ENCODE measurements at places on chromosomes 4 and X.

DNA sequence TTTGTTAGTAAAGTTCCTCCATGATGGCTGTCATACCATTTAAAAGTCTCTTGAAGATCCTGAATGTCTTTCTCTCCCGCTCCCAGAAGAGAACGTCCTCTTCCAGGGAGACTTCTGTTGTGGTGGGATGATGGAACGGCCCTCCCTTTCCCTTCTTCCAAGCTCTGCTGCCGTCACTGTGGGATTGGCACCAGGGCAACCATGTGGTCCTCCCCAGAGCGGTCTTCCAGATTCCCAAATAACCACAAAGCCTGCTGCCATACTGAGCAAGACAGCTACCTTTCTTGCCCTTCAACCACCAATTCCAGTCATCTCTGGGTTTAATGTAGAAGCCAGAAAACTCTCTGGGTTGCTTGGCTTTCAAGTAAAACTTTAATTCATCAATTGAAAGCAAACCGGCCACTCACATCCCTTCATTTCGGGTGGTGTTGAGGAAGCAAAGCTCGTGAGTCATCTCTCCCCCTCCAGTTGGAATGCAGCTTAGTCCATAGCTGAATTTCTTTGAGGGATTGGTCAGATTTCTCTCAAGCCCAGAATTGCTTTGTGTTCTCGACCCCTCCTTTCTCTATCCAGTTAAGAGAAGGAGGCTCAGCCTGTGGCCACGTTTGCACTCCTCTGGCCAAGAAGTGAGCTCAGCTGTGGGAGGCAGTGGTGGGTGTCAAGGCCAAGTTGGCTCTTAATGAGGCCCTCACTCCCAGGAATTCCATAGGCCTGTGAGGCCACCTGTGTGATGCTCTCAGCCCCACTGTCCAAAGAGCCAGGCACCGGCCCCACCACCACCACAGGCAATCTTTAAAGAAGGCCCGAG lies 36.9 kb downstream of the FHDC1 start:
- DNase-seq = peak; percentile 92

DNA sequence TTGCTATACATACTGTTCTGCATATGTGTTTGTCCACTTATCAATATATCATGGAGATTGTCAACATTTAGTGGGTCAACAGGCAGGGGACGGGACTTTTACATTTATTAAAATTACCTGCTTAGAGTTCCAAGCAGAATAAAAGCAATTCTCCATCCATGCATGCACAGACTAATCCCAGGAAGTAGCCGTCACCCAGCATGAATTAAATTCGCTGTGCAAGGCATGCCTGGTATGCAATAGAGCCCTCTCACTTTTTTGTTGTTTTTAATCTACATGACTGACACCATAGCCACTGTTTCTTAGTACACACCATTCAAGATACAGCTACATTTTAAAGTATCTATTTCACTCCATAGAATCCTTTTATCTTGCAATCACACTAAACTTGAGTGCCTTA lies 108.9 kb downstream of the USP46 start:
- DNase-seq = no peak

DNA sequence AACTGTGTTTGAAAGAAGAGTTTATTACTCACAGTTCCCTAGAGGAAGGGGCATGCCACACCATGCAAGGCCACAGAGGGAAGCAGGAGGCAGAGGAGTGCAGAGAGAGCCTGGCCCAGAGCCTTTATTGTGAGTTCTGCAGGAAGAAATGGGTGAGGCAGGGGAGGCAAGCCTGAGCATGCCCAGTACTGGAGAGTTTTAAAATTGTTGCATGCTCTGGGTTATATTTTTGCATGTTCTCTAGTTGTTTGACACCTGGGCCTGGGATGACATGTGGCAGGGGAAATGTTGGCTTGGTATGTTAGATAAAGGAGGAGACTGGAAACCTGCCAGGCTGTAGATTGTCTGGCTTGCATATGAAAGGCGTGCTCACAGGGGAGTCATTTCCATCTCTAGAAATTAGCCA lies 19.7 kb upstream of the CRMP1 start:
- no peak for DNase-seq

- no peak for DNase-seq
Measured at GRCh38 chrX:99914635-99915034, 495.4 kb downstream of the PCDH19 start.

GRCh38 chrX:47796433-47796906 lies 40.2 kb upstream of the ZNF81 start:
- DNase-seq = peak; percentile 84

DNA sequence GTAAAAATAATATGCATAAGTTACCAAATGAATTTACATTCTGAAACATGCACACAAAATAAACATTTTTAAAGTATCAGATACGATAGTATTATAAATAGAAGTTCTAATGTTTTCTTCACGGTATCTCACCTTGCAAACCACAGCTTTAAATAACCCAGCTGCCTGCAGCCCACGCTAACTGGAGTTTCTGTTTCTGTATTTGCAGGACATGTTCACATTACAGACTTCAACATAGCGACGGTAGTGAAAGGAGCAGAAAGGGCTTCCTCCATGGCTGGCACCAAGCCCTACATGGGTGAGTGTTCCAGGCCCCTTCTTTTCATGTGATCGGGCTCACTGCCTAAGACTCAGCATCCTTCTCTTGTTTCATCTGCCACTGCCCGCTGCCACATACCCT lies 291.7 kb downstream of the EVC2 start:
- DNase-seq = no peak

GRCh38 chrX:40166582-40166981 lies 68.8 kb upstream of the BCOR start:
- DNase-seq = peak; percentile 42

DNA sequence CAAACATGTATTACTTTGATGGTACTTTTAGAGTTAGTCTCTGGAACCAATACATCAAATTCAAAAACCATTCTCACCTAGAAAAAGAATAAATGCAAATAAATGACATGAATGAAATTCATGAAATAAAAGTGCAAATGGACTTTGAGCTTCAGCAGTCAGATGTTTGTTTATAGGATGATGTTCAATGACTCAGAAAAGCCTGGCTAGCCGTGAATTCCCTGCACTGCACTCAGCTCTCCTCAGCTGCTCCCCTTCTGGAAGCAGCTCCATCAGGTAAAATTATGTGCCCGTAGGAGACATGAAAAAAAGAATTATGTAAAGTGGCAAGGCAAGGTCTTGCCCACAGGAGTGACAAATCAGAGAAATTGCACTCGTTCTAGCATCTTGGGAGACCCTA lies 390.6 kb downstream of the GPM6A start:
- DNase-seq = peak; percentile 66

DNA sequence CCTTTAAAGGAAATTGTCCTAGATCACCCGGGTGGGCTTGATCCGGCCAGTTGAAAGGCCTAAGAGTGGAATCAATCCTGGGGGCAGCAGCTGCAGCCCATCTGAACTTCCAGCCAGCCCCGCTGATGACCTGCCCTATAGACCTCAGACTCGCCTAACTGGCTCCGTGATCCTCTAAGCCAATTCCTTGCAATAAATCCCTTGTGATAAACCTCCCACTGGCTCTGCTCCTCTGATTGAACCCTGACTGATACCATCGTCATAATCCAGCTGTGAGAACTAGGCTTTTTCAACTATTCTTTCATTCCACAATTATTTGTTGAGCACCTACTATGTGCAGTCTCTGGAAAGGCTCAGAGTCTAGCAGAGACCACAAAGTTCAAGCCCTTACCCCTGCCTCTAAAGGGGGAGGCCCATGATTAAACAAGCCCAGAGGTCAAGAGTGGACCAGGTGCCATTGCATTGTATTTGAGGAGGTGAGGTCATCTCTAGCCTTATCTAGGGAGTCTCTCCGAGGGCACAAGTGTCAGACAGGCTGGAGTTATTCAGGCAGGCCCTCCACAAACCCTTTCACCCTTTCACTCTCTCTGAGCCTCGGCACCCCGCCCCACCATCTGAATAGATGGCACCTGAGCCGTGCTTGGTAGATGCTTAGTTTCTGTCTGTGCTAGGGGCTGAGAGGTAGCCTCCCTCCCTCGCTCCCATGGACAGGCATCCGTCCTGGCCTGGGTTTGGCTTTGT lies 20.5 kb upstream of the GPR78 start:
- DNase-seq = no peak

GRCh38 chrX:101605728-101606127 lies 12.1 kb downstream of the ARMCX6 start:
- DNase-seq = no peak

DNA sequence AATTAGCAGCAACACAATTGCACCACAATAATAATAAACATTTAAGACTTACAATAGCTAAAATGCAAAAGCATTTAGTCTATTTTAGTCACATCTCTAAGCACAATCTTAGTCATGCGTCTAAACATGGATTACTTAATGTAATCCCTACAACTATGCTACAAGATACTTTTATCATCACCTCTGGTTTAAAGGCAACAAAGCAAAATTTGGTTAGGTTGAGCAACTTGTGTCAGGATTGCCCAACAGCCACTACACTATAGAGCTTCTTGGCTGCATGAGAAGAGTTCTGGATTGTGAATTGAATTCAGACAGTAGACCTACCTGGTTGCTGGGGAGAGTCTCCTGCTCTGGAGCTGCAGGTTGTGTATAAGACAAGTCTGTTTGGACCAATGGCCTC lies 146.5 kb upstream of the PUDP start:
- DNase-seq = peak; percentile 27

- DNase-seq = no peak
Measured at GRCh38 chr4:20268028-20268427, 16.3 kb downstream of the SLIT2 start.

- peak; percentile 47 for DNase-seq
Measured at GRCh38 chrX:24260842-24261550, 52.9 kb downstream of the SUPT20HL2 start.

DNA sequence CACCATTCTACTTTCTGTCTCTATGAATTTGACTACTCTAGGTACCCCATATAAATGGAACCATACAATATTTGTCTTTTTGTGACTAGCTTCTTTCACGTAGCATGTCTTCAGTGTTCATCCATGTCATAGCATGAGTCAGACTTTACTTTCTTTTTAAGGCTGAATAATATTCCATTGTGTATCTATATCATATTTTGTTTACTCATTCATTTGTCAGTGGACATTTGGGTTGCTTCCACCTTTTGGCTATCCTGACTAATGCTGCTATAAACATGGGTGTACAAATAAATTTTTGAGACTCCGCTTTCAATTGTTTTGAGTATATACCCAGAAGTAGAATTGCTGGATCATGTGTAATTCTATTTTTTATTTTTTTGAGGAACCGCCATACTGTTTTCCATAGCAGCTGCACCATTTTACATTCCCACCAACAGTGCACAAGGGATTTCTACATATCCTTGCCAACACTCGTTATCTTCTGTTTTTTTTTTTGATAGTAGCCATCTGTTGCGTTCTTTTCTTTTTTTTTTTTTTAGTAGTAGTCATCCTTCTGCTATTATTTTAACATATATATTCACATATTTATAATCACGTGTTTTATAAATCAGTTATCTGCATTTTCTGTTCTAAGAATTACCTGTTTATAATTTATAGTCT lies 158.0 kb upstream of the MED14 start:
- DNase-seq = peak; percentile 4

- no peak for DNase-seq
Measured at GRCh38 chr4:53421791-53422190, 44.4 kb downstream of the FIP1L1 start.

DNA sequence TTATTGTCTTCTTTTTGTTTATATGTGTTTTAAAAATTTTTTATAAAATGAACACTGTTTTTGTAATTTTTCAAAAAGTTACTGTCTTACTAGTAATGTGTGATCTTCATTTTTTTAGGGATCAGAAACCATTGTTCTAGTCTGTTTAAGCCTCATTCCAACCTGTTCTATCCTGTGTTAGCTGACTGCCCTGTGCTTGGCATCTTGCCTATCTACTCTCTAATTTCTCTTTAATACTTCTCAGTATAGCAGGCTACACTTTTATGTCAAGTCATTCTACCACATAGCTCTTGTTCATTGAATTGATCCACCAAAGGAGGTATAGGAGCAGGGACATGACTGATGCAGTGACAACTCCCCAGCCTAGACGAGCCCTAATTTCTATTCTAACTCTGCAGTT lies 70.2 kb upstream of the PLS3 start:
- no peak for DNase-seq

DNA sequence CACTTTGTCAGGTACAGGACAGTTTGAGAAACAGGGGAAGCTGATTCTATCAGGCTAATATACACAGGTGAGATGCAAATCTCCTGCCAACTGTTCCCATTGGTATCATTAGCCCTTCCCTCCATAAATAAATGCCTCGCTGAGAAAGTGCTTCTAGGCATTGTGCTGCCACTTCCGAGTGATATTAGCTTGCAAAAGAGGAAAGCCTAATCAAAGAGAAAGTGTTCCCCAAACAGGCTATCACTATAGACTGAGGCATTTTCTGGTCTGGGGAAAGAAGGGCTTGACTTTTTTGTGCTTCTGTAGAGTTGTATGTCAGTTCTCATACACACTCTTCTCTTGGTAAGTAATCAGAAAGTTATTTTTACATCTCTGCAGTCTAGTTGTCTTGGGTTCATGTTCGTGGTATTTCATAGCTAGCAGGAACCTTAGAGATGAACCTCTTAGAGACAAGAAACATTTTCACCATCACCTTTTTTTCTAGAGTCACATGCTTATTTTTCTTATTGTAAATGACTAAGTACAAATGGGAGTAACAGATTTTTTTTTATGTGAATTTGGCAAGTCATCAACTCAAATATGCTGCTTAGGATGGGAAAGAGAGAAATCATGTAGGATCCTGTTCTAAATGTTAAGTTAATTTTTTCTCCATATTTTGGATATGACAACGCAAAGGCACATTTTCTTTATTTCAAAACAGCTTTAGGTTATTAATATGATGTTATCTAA lies 1009.8 kb downstream of the ADGRL3 start:
- no peak for DNase-seq

GRCh38 chrX:130799393-130799792 lies 103.6 kb downstream of the ENOX2 start:
- peak; percentile 32 for DNase-seq

DNA sequence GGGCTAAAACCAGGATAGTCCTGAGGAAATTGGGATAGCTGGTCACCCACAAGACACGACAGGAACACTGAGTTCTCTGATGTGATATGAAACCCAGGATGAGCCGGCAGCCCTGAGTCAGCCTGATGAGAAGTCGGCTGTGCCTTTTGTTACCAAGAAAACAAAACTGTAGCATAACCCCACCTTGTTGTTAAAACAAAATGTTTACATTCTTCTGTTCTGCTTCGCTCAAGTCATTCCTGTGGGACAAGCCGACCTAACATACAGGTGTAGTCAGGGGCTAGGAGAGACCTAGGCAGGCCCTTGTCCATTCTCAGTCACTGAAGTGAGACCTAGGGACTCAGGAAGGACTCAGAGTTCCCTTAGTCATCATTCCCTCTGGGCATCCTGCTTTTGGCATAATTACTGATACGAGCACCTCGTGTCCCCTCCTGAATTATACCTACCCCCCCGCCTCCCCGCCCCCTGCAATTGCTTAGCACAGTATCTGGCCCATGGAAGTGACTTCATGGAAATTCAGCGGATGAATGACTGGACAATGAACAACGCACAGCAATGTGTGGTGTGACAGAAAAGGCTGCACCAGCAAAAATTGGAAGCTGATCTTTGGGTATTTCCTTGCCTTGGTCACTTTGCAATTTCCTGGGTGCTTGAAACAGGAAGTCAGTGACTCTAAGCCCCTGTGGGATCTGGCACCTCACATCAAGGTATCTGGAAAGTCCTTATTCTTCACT lies 31.9 kb upstream of the TLR2 start:
- DNase-seq = no peak

GRCh38 chr4:16715482-16715881 lies 183.0 kb downstream of the LDB2 start:
- no peak for DNase-seq

GRCh38 chr4:146098397-146098796 lies 77.1 kb upstream of the LSM6 start:
- no peak for DNase-seq

GRCh38 chr4:75781305-75781704 lies 56.9 kb downstream of the USO1 start:
- peak; percentile 49 for DNase-seq

Measured in IMR-90 (cell line).